ENCODE measurements at places on chromosomes 4 and X.

DNA sequence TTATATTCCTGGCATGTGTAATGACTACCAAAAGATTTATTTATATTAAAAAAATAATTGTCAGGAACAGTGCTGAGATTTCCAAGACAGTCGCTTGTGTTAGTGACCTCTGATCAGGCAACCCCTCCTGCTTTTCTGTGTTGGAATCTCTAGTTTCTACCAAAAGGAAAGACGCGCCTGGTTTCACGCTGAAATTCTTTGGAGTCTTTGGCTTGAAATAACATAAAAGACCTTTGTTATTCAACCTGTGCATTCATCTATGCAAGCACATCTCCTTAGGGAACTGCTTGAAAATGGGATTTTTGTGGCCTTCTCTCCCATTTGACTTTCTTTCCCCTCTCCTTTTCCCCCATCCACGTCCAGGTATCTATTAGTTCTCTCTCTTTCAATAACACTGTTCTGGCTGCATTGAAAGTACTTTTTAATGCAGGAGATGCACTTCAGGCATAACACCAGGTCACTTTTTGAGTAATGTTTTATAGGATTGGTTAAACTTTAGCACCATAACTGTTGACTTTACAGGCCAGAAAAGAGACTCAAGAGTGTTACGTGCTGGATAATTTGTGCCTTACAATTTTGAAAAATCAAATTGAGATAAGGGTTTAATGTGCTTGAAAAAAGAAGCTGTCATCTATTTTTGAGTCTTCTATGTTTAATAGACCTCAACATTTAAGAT lies 172.7 kb downstream of the GPAT3 start:
- DNase-seq: no peak
- no peak overlapping the region for H3K4me3 ChIP-seq
- no peaks in the 10 kb centered on the region for H3K27me3 ChIP-seq
- H3K27ac ChIP-seq: no peak overlapping the region
- no peaks in the 10 kb centered on the region for H3K4me1 ChIP-seq
- no peaks in the 10 kb centered on the region for H3K36me3 ChIP-seq

DNA sequence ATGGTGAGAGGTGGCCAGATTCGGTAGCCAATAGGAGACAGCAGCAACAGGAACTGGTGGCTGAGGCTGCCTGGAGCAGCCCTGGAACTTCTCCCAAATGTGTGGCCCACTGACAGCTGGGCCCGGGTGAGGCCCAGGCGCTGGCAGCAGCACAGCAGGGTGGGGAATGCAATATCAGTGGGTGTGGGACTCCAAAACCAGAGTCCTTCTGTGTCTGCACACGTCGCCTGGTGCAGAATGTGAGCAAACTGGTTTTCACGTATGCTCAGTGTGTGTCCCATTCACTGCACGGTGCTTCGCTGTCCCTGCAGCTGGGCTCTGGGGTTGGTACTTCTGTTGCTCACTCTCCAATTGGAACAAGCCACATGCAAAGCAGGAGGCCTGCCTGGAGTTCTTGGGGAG lies 14.4 kb upstream of the CENPU start:
- no peaks in the 10 kb centered on the region for H3K36me3 ChIP-seq
- H3K4me3 ChIP-seq: no peak overlapping the region
- H3K27ac ChIP-seq: no peak overlapping the region
- no peak for DNase-seq

DNA sequence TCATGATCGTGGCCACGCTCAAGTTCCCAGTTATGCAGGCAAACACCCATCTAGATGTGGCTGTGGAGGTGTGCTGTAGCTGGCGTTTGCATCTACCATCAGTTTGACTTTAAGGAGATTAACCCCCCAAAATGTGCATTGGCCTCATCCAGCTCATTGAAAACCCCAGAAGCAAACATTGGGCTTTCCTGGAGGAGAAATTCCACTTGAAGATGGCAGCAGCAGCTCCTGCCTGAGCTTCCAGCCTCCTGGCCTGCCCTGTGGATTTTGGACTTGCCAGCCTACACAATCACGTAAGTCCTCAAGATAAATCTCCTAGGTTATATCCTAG lies 30.2 kb upstream of the SLC25A6 start:
- H3K4me1 ChIP-seq: no peaks in the 10 kb centered on the region
- H3K27me3 ChIP-seq: no peaks in the 10 kb centered on the region
- H3K36me3 ChIP-seq: peaks cover 84% of the 10 kb centered on the region

DNA sequence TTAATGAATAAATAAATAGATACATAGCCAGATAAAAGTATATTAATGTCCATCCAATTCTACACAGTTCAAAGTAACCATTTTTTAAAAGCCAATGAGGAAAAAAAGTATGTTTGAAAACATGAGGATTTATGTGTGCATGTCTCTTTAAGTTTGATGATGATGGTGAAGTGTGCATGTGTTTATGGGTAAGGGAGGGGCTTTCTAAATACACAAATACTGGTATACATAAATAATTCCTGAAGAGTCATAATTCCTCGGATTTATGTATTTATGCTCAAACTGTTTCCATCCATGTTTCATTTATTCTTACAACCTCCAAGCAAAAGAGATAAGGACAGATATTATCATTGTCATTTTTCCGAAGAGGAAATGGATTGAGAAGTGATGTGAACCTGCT lies 75.4 kb downstream of the ENOX2 start:
- no peak for DNase-seq
- no peaks in the 10 kb centered on the region for H3K4me1 ChIP-seq
- H3K36me3 ChIP-seq: no peaks in the 10 kb centered on the region

- no peak overlapping the region for H3K27ac ChIP-seq
- no peak overlapping the region for H3K4me3 ChIP-seq
- no peaks in the 10 kb centered on the region for H3K4me1 ChIP-seq
- no peaks in the 10 kb centered on the region for H3K27me3 ChIP-seq
- DNase-seq: no peak
These were observed 74.6 kb downstream of the WDR44 start for GRCh38 chrX:118420462-118420861.

DNA sequence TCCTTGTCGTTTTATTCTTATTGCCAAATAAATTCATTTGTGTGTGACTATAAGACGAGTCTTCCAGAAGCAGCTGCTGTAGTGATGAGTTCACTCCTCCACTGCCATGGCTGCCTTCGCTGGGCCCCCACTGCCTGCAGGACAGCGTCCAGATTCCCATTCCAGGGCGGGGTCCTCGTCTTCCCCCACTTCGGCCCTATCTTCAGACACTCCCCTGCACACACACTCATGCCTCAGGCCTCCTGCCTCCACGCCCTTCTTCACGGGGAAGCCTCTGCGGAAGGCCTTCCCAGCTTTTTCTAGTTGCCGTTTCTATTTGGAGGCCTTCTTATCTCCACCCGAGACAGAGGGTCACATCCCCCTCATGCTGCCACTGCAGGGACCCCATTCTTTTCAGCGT lies 80.4 kb downstream of the SHROOM2 start:
- H3K4me1 ChIP-seq: no peaks in the 10 kb centered on the region
- no peaks in the 10 kb centered on the region for H3K36me3 ChIP-seq
- H3K27ac ChIP-seq: no peak overlapping the region
- H3K4me3 ChIP-seq: no peak overlapping the region
- no peak for DNase-seq
- H3K27me3 ChIP-seq: no peaks in the 10 kb centered on the region

- H3K4me3 ChIP-seq: peak overlapping the region; percentile 51
These were observed 4.8 kb downstream of the ACOX3 start for GRCh38 chr4:8435656-8436121.

DNA sequence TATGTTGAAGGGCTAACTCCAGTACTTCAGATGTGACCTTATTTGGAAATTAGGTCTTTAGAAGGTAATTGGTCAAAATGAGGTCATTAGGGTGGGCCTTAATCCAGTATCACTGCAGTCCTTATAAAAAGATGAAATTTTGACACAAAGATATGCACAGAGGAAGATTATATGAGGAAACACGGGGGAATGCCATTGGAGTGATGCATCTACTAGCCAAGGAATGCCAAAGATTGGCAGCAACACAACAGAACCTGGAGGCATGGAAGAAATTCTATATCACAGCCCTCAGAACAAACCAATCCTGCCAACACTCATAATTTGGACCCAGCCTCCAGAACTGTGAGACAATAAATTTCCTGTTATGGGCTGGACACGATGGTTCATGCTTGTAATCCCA lies 17.6 kb downstream of the TRIM61 start:
- DNase-seq: no peak
- H3K4me1 ChIP-seq: no peaks in the 10 kb centered on the region
- H3K27me3 ChIP-seq: no peaks in the 10 kb centered on the region

- H3K4me3 ChIP-seq: no peak overlapping the region
- no peak for DNase-seq
- H3K4me1 ChIP-seq: no peaks in the 10 kb centered on the region
These were observed 5.3 kb downstream of the RS1 start for GRCh38 chrX:18666614-18667013.

- no peak overlapping the region for H3K27ac ChIP-seq
- H3K27me3 ChIP-seq: no peaks in the 10 kb centered on the region
- H3K4me3 ChIP-seq: no peak overlapping the region
These were observed 79.2 kb upstream of the TET2 start for GRCh38 chr4:105067431-105067830.

- no peak overlapping the region for H3K27ac ChIP-seq
- H3K36me3 ChIP-seq: no peaks in the 10 kb centered on the region
- no peaks in the 10 kb centered on the region for H3K27me3 ChIP-seq
- DNase-seq: no peak
- no peaks in the 10 kb centered on the region for H3K4me1 ChIP-seq
- no peak overlapping the region for H3K4me3 ChIP-seq
These were observed 7.1 kb downstream of the RASL11B start for GRCh38 chr4:52869196-52869595.

DNA sequence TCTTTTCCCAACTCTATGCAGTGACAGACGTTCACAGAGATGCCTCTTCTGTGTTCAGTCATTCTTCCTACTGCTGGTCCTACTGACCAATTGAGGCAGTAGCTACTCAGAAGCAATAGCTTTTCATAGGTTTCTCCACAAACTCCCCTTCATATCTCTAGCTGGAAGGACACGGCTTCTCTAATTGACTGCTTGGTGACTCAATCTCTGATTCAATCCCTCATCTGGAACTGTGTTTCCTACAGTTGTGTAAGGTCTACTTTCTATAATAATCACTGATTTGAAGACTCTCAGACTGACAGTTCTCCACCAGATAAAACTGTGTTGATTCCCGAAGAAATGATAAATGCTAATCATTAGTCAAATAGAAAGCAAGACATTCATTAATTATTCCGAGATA lies 111.5 kb downstream of the DTHD1 start:
- H3K4me3 ChIP-seq: no peak overlapping the region
- no peaks in the 10 kb centered on the region for H3K27me3 ChIP-seq
- H3K4me1 ChIP-seq: no peaks in the 10 kb centered on the region
- H3K36me3 ChIP-seq: no peaks in the 10 kb centered on the region
- no peak overlapping the region for H3K27ac ChIP-seq

DNA sequence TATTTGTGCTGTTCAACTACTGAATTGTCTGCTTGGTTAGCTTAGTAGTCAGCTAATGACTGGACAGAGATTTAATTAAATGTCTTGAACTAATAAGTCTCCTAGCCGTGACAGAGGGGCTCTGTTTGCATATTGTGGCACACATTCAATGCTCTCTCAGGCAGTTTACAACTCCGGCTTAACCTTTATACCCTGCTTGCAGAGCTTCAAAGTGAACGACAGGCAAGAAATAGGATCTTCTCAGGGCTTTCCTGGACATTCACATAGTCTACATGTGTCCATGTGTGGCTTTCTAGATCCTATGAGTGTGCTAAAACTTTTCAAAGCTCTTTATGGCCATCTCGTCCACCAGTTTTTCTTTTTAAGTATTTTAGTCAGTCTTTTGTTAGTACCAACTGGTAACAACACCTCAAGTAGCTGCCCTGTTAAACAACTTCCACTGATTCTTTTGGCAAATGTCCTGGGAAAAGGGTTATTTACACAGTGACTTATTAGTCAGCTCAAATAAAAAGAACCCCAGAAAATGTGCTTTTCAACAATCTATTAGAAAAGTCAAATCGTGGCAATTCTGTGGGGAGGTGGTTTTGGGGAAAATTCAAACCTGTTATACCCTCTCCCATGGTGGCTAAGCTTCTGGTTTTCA lies 28.6 kb downstream of the OR13H1 start:
- H3K4me1 ChIP-seq: no peaks in the 10 kb centered on the region
- H3K27me3 ChIP-seq: no peaks in the 10 kb centered on the region
- H3K27ac ChIP-seq: no peak overlapping the region
- no peaks in the 10 kb centered on the region for H3K36me3 ChIP-seq

DNA sequence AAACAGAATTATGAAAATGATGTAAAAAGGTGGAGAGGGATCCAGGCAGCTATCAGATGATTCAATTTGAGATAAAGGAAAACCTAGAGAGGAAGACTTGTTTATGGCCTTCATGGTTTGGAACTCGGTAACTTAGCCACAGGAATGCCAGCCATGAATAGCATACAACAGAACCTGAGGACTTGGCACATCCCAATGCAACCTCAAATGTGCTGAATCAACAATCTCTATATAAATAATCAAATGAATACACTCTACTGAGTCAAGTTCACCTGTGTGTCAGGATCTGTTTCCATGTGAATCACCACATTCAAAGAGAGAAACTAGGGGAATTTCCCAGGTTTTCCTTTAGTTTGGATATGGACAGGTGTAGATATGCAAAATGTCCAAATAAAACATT lies 86.9 kb downstream of the MBNL3 start:
- H3K4me3 ChIP-seq: no peak overlapping the region
- no peaks in the 10 kb centered on the region for H3K4me1 ChIP-seq
- no peak for DNase-seq
- no peak overlapping the region for H3K27ac ChIP-seq
- H3K27me3 ChIP-seq: no peaks in the 10 kb centered on the region

- H3K4me1 ChIP-seq: no peaks in the 10 kb centered on the region
- H3K27ac ChIP-seq: no peak overlapping the region
These were observed 434.7 kb downstream of the PACRGL start for GRCh38 chr4:21134994-21135393.

GRCh38 chrX:44876086-44876485 lies 3.1 kb downstream of the KDM6A start:
- no peak for DNase-seq
- H3K36me3 ChIP-seq: peaks cover 3% of the 10 kb centered on the region
- H3K27ac ChIP-seq: no peak overlapping the region

DNA sequence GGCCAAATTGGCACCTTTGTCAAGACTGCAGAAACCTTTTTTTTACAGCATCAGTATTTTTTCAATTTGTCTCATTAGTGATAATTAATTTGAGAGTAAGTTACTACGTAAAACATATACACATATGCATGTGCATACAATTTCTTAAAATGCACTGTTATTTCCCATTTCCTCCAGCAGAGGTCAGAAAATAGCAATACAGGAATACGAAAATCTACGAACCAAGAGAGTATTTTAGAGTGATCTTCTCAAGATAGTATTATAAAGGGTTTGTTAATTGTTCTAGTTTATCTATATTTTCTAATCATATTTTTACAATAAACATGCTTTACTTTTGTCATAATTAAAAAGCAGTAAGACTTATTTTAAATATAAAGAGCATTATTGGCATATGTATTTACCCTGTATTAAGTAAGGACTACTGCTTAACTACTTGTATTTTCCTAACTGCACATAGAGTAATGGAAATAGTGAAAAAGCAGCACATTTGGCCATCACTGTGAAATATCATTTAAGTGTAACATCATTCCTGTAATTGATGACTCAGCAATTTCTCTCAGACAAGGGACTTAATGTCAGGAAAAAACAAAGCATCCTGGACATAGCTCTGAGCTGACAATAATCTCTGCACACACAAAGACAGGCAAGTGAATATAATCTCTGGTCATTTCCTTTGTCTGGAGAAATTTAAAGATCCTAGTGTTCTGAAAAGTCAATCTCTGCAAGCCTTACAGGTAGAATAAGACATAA lies 45.6 kb downstream of the MAOB start:
- H3K4me1 ChIP-seq: no peaks in the 10 kb centered on the region
- no peak for DNase-seq
- no peaks in the 10 kb centered on the region for H3K27me3 ChIP-seq
- H3K4me3 ChIP-seq: no peak overlapping the region

- H3K27ac ChIP-seq: no peak overlapping the region
These were observed 127.0 kb downstream of the ASMT start for GRCh38 chrX:1741816-1742394.

Measured in DND-41 (cell line).